ENCODE measurements at places on chromosomes 3 and 15.

DNA sequence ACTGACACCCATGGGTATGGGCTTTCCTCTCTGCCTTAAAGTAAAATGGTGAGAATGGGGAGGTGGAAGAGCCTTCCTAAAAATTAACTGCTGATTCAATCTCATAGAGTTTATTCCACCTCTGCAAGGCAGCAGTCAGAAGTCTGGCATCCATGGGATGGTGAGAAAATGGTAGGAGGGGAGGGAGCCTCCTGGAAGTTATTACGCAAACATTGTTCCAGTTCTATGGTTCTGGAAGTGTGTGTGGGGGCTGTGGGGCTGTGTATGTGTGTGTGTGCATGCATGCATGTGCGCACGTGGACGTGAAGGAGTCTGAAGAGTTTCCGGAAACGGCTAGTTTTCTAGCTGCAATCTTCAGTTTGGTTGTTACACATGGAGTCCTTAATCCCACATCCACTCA is 177.6 kb downstream of the KCNAB1 start:
- no peak for DNase-seq

DNA sequence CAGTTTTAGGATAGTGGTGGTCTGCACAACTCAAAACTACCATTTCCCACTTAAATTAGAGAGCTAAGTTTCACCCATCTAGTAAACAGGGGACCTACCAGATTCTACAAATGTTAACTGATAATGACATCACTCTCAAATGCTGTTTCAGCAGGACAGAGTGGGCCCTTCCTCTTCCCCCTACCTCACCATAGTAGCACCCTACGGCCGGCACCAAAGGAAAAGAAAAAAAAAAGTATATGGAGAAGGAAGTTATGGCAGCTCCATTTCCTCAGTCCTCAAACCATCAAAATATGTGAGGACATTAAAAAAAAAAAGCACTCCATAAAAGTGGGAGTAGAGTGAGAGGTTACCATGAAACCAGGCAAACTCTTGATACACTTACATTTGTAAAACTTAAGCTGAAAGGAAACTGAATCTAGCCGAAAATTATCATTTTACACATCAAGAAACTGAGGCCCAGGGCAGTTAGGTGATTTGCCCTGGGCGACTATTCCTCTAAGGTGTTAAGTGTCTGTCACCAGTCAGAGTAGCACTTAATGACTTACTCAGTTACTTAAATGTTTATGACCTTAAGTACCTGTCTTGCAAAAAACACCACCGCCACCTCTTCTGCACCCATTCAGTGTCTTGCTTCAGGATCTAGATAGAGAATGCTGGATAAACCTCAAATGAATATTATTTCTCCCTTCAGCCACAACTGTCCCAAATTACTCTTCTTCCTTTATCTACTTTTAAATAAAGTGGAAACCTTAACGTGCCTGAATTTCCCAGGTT is 2.7 kb downstream of the MSL2 start:
- DNase-seq: peak; percentile 35

DNA sequence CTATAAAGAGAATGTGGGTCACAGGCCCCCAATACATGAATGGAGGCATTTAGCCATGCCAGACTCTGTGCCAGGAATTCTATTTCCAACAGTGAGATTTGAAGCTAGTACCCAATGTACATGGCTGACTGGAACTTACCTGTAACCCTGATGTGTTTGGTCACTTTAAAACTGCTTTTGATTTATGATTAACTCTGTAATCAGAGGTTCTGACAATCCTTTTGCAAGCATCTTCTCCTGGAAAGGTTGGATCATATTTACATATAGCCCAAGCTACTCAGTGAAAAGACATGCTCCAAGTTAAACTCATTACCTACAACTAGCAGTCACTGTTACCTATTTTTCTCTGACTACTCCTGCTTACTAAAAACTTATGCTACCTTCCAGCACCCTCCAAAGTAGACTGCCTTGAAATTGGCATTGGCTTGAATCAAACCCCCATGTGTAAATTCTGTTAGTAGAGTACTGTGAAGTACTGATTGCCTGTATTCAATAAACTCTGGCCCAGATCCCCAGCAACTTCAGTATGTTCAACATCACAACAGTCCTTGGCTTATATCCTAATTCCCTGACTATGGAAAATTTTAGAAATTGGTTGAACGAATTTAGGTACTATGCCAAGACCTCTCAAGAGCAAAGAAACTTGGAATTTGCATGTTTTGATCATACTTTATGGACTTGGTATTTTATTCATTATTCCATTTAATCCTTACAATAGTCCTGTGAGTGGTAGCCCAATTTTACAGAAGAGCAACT is 665.6 kb upstream of the NECTIN3 start:
- no peak for DNase-seq

DNA sequence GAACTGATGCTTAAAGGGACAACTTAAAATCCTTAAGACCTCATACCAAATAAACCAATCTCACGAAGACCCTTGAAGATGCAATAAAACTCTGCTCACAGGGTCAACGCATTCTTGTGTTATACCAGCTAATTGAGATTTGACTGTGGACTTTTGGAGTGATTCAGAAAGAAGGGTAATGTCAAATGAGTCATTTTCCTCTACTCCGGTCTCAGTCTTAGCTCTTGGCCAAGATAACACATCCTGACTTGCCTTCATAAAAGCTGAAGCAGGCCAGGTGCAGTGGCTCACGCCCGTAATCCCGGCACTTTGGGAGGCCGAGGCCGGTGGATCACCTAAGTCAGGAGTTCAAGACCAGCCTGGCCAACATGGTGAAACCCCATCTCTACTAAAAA is 3.8 kb downstream of the PKM start:
- DNase-seq: peak; percentile 95
